Islet precursor cell (in vitro differentiated cells): ENCODE measurements at places on chromosomes 12 and 14.

DNA sequence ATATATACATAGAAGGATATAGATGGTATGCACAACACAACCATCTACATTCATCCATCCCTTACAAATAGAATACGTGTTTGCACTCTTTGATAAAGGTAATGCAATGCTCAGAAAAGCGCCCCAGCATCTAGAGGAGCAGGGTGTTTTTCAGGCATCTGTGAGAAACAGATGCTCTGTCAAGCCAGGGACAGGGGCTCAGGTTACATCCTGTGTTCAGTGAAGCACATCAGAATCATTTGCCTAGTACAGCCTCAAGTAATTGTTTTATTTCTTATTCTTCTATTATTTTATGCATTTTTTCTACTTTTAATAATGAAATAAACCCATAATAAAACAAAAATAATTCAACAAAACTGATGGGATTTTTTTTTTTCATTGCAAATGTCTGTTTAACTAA is 50.5 kb upstream of the HIF1A start:
- DNase-seq = no peak

DNA sequence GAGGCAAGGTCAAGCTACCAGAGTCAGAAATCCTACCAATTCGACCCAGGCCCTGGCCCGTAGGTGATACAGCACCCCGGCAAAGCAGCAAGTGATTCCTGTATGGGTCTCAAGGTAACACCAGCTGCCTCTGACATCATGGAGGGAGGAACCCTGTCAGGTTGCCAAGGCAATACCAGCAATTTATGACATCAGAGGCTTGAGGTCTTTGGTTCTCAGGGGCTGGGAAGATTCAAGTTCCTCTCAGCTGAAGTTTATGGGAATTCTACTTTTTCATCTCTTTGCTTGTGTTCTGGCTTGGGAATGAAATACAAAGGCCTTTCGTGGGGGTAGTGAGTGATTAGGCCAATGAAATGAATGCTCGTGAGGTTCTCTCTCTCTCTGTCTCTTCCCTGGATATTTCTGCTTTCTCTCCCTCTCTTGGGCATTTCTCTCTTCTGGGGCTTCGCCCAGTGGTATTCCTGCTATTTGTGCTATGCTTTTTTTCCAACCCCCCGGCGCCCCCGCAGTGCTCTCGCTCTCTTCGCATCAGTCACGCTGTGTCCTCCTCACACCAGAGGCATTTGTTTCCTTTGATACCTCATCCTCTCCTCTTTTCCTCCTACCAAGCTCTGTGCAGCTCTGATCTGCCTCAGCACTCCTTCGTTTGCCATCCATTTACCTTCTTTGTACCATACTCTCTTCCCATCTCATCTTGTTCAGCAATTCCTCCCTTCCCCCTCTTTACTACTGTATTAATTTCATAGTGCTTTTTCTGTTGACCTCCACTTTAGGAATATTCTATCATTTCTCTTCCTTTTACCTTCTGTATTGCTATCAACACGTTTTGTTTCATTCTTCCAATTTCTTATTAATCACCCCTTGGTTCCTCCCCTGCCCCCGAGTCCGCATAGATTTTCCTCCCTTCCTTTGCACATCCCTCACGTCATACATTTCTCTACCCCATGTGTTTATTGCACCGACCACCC is 2.9 kb downstream of the ZFHX2 start:
- peak; percentile 71 for DNase-seq

DNA sequence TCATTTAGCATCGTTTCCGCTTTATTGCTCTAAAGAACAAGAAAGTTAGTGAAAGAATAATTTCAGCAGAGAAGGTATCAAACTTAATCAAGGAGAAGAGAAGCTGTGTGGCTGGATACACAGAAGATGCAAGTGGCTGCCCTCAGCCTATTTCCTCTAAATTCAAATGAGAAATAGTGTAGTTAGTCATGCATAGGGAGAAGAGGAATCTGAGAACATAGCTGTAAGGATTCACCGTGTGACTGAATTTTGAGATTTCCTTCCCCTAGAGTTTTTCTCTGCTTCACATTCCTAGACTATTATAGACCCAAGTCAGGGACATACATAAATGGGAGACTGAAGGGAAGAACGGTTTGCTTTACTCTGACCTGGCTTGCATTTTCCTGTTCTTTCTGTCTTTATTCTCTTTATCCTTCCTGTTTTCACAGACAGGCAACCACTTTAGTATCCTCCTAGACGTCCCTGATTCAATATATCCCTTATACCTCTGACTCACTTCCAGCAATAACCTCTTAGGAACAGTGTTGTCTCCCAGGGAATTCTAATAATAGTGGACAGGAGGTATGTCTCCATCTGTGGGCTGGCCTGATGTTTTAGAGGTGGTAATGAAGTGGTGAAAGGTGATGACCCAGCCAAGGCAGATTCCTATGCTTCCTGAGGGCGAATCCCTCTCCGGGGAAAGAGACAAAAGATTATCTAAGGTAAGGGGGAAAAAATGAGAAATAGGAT is 7.0 kb downstream of the RNASE10 start:
- no peak for DNase-seq

GRCh38 chr12:98110536-98110935 is 404.9 kb upstream of the TMPO start:
- no peak for DNase-seq

GRCh38 chr12:56337753-56338251 is 882 bp upstream of the IL23A start:
- peak; percentile 49 for DNase-seq

GRCh38 chr14:100567009-100567876 is 20.0 kb downstream of the BEGAIN start:
- no peak for DNase-seq

DNA sequence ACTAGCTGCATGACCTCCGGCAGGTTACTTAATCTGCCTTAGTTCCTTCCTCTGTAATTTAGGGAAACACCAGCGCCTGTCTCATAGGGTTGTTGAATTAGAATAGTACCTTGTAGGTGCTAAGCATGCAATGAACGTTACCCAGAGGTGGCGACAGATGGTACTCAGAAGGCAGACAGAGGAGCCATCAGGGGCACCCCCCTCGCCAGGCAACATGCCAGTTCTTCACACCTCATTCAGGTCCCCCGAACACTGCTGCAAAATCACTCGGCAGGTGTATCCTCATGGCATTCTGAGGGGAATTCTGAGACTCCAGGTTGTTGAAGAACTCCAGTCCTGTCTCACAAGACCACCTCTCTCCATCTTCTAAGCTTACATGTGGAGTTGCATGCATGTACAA is 10.1 kb downstream of the ISM2 start:
- DNase-seq = no peak

GRCh38 chr12:22569253-22569652 is 24.9 kb upstream of the C2CD5 start:
- DNase-seq = no peak

GRCh38 chr12:19093218-19093617 is 36.3 kb upstream of the PLEKHA5 start:
- DNase-seq = no peak

GRCh38 chr12:121388421-121388981 is 11.4 kb upstream of the RNF34 start:
- peak; percentile 88 for DNase-seq

- peak; percentile 87 for DNase-seq
Observed at GRCh38 chr12:32893043-32893442, 3.5 kb downstream of the PKP2 start.

- DNase-seq = no peak
Observed at GRCh38 chr14:72653026-72653425, 240.9 kb downstream of the DPF3 start.

GRCh38 chr12:121788176-121788818 is 5.2 kb downstream of the RHOF start:
- no peak for DNase-seq

DNA sequence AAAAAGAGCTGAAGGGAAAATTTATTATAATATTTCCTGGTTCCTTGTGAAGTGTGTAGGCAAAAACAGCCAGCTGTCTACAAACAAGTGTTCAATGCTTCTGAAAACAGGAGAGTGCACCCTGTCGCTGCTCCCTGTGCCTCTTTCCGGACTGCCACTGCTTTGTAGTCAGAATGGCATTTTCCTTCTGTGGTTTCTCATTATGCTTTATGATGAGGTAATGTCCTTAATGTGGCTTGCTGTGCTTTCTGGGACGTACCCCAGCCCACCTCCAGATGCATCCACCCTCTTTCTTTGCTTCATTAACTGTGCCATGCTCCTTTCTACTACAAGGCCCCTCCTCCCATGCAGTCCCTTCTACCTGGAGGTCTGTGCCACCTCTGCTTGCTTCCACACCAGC is 148.1 kb downstream of the SYT1 start:
- no peak for DNase-seq

GRCh38 chr14:29905543-29905942 is 22.1 kb downstream of the PRKD1 start:
- no peak for DNase-seq

DNA sequence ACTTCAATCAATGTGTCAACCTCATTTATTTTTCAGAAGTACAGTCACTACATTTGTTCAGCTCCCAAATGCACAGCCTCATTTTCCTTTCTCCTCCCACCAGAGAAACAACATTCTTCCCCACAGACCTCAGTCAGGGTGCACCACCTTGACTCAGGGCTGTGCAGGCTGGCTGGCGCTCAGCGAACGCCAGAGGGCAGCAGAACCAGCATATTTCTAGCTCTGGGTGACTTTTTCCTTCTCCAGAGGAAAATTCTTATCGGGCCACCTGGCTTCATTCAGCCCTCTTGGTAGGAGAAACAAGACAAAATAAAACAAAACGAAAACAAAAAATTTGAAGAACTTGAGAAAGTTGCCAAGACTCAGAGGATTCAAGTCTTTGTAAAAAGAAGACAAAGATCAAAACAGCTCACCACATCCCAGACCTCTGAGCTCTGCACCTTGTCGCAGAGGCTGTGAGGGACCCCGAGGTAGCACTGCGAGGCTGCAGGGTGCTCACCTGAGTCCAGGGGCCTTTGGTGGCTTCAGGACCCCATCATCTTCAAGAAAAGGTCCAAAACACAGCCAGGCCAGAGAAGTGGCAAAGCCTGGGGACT is 33.7 kb downstream of the PAH start:
- peak; percentile 89 for DNase-seq

DNA sequence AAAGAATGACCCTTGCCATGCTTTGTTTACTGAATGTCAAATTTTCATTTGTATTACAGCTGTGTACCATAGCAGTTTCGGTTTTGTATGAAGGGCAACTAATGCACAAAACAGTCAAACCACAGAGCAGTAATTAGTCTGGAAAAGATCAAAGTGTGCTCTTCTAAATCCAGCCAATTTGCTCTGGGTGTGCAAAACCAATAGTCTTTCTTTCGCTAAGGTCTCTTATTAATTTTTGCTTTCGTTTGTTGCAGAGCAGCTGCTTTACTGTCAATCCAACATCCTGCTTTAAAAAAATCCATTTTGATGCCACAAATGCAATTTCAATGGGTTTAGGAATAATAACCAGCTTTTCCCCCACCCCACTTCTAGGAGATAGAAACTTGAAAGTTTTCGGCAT is 114.2 kb downstream of the BRMS1L start:
- no peak for DNase-seq

DNA sequence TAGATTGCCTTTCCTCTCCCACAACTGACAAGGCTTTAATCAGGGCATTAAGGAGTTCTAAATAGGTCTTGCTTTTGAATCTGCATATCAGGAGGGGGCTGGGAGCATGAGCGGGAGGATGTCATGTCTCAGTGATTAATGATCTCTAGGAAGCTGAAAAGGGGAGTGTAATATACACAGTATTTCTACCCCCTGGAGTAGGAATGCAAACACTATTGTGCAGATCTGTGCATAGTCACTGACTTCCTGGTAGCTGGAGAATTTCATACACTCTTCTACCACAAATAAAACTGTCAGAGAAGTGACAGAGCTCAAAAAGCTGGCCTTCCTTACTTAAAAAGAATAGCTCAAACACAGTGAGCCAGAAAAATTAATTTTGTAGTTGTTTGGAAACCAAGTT is 65.8 kb downstream of the RIC8B start:
- no peak for DNase-seq

DNA sequence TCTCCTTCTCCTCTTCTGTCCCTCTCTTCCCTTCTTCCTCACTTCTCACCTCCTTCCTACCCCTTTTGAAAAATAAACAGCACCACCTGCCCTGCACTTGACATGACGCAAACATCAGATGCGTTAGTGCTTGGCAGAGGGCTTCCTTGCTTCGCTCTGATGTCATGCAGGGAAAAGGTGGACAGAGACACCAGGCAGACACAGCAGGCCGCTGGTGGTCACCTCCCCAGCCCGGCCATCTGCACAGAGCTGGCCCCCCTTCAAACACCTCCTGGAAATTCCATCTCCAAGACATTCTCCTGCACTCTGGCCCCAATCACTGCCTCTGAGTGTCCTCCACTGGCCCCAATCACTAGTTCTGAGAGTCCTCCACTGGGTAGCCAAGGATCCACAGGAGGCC is 353.6 kb downstream of the MED13L start:
- DNase-seq = peak; percentile 46

DNA sequence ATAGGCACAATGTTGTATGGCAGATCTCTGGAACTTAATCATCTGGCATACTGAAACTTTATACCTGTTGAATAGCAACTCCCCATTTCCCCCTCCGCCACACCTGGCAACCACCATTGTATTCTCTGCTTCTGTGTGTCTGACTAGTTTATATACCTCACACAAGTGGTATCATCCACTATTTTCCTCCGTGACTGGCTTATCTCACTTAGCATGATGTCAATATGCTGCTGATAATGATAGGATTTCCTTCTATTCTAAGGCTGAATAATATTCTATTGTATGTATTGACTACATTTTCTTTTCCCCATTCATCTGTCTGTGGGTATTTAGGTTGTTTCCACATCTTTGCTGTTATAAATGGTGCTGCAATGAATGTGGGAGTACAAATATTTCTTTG is 21.5 kb downstream of the BRMS1L start:
- DNase-seq = no peak

DNA sequence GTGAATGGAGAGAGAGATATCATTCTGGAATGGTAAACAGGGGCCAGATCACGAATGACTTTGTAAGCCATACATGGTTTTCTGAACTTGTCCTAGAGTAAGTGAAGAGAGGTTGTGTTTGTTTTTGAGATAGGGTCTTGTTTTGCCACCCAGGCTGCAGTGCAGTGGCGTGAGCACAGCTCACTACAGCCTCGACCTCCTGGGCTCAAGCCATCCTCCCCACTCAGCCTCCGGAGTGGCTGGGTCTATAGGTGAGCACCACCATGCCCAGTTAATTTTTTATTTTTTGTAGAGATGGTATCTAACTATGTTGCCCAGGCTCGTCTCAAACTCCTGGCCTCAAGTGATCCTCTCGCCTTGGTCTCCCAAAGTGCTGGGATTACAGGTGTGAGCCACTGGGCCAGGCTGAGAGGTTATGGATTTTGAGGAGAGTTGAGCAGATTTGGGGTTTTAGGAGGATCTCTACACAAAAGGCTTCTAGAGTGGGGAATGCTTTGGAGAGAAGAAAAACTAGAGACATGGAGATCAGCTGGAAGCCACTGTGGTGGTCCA is 19.7 kb upstream of the GPRC5A start:
- DNase-seq = no peak

GRCh38 chr14:63701606-63702299 is 26.1 kb downstream of the SGPP1 start:
- DNase-seq = no peak

- no peak for DNase-seq
Observed at GRCh38 chr12:30902596-30902995, 24.0 kb upstream of the TSPAN11 start.

GRCh38 chr14:60514378-60514740 is 5.4 kb downstream of the SIX6 start:
- DNase-seq = no peak

GRCh38 chr12:6787309-6787708 is 2.0 kb upstream of the CD4 start:
- DNase-seq = no peak

GRCh38 chr12:64678248-64678647 is 68.0 kb downstream of the RASSF3 start:
- DNase-seq = no peak

- no peak for DNase-seq
Observed at GRCh38 chr14:30403791-30404190, 155.2 kb upstream of the G2E3 start.

GRCh38 chr12:65875640-65876071 is 51.4 kb downstream of the HMGA2 start:
- DNase-seq = no peak
